Amniotic stem cell (primary cell): ENCODE measurements at places on chromosomes 12 and 14.

- DNase-seq = no peak
These were observed 48.2 kb downstream of the KCNC2 start for GRCh38 chr12:75161488-75161887.

DNA sequence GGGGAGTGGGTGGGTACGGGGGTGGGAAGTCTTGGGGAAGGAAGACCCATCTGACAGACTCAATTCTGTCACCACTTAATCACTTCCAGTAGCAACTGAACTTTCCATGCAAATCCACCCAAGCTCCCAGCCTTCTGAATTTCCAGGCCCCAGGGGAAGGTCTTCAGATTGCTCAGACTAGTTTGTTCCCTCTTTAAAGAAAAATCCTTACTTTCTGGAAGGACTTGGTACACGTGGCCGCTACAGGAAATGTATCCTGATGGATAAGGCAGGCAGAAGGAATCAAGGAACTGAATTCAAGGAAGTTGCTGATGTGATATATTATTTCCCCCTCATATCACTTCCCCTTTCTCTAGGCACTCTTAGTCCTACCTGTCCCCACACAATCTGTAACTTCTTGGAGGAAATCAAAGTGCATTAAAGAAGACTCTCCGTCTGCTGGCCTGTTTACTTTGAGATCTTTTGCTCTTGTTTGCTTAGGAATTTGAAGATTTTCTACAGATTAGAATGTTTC lies 6.4 kb downstream of the NFKBIA start:
- no peak for DNase-seq

GRCh38 chr12:65597527-65597926 lies 226.8 kb upstream of the HMGA2 start:
- DNase-seq = no peak

DNA sequence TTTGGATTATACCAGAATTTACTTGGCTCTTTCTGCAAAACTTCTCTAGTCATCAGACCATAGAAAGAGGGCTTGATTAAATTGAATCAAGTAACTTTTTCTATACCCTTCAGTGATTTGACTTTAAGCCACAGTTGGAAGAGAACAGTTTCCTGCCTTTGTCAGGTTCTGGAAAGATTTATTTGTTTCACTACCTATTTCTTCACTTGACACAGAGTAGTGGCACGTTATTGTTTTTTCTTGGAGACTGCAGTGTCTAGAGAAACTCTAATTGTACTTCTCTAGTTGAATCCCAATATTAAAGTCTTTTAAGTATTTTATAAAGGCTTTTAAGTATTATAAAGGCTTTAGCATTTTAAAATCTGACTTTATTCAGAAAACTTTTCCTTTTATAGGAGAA lies 138.1 kb downstream of the TMEM117 start:
- no peak for DNase-seq

- DNase-seq = no peak
These were observed 101.2 kb downstream of the NINJ2 start for GRCh38 chr12:561908-562593.

DNA sequence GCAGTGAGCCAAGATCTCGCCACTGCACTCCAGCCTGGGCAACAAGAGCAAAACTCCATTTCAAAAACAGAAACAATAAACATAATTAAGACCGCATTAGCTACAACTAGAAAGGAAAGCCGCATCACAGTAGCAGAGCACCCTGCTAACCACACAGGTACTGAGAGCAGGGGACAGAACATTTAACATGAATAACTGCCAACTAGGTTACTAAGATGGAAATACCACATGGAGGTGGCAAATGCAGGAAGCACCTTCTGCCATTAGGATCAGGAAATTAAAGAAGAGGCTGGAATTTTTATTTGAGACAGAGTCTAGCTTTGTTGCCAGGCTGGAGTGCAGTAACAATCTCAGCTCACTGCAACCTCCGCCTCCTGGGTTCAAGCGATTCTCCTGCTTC lies 41.9 kb downstream of the CDC42BPB start:
- DNase-seq = no peak

DNA sequence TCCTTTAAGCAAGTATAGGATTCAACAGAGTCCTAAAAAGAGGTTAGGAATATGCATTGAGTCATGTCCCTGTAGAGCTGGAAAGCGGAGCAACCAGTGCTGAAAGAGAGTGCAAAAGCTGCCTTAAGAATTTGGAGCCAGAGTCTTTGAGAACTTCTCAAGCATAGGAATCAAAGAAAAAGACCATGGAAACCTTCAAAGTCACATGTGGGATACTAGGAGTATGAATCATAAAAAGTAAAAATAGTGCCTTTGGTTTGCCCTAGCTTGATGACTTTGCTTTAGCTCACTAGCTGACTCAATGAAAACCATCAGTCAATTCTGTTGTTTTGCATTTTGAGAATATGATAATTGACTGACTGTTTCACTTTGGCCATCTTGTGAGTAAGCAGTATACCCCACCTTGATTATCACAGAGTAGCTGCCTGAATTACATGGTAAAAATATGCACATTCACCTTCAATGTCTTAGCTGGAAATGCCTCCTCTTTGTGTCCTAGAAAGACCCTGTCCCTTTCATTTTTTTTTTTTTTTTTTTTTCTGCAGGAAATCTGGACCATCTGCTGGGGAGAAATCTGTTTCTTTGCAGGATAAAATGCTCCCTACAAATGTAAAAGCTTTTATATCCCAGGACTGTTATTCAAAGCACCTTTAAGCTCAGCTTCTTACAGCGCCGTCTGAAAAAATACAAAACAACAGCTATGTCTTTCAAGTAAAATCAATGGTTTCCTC lies 248.6 kb upstream of the KRR1 start:
- peak; percentile 28 for DNase-seq

GRCh38 chr12:23209793-23210192 lies 584.8 kb downstream of the ETNK1 start:
- no peak for DNase-seq

- DNase-seq = no peak
These were observed 30.3 kb downstream of the TTC7B start for GRCh38 chr14:90785876-90786450.

DNA sequence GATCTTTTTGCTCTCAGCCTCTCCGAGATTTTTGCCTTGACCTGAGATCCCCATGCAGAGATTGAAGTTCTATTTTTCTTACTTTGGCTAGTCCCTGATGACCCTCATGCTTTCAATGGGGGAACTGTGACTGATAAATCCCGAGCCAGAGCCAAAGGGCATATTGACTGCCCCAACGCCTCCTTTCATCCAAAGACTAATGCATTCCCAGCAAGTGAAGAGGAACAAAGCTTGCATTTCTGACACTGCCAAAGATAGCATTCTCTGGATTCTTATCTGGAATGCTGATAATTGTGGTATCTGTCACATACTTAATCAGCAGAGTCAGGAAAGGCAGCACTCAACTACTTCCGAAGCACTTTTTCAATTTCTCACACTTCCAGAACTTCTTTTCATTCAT lies 152.3 kb upstream of the EGLN3 start:
- DNase-seq = no peak

DNA sequence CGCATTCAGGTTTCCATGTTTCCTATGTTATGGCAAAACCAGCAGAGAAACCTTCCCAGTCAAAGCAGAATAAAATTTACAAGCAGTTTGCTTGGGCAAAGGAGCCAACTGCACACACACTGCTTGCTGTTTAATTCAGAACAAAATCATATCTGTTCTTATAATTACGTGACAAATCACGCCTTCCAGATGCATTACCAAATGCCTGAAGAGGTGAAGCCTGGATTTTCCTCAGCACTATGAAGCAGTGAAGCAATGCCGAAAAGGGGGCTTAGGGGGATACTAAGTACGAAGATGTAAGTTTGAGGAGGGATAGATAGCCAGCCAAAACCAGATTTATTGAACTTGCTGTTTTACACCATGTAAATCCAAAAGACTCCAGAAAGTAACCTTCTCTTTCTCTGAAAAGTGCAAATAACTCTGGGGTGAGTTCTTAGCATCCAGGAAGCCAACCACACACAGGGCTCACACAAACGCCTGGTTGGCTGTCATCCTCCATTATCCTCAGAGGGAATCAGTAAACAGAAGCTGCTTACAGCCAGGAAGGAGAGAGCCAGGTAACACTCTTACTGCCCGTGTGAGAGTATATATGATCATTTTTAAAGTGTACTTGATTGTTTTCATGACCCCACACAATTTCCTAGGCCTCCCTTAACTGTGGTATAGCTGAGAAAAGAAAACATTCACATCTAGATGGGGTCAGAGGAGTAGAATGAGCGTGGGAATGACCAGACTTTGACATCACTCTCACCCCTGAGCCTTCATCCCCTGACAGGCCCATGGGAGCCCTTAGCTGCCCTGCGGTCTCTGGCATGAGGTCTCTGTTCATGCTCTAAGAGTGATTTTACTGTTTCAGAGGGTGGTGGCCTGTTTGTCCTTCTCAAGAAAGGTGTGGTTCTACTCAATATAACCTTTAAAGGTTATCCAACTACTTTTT lies 442.5 kb downstream of the EGLN3 start:
- no peak for DNase-seq

DNA sequence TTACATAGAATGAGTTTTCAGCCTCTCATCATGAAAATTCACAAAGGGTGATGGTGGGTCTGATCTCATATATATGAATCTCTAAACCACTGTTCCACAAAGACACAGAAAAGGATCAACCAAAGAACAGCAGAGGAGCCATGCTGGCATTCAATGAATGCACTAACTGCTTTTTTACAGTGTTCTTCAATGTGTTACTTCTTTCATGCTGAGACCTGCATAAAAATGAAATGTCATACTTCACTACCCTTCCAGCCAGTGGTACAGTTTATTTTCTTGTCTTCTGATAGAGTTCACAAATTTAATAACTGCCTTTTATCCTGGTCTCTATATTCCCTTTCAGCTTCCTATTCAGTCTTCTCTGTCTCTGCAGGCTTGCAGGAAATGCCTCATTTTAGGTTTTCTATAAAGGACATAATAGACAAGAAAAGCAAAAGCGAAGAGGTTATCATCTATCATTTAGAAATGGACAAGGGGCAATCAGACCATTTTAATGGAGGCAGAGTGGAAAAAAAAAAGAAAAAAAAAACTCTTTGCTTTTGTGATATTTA lies 836.7 kb upstream of the FOXG1 start:
- DNase-seq = no peak

- DNase-seq = no peak
These were observed 858 bp downstream of the SLC35F4 start for GRCh38 chr14:57865066-57865402.

DNA sequence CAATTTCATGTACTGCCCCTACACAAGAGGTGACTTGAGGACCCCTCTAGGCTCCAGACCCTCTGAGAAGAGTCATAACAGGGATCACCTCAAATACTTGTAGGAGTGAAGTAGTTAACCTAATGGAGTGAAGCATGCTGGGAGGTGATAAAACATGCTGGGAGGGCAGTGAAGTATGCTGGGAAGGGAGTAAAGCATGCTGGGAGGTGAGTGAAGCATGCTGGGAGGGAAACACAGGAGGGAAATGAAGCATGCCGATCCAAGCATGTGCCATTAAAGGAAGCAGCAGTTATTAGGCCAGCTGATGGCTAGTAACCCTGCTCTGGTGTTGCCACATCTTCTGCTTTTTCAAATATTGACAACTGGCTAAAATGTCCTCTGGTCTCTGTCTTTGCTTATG lies 70.7 kb upstream of the TRHDE start:
- no peak for DNase-seq

DNA sequence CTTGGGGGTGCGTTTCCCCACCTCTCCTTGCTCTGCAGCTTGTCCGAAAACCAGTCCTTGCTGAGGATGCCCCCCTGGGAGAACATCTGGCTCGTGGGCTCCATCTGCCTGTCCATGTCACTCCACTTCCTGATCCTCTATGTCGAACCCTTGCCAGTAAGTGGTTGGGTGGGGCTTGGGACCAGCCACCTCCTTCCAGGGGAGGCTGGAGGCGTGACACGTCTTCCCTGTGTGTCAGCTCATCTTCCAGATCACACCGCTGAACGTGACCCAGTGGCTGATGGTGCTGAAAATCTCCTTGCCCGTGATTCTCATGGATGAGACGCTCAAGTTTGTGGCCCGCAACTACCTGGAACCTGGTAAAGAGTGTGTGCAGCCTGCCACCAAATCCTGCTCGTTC lies 57.5 kb downstream of the ANAPC7 start:
- DNase-seq = no peak

DNA sequence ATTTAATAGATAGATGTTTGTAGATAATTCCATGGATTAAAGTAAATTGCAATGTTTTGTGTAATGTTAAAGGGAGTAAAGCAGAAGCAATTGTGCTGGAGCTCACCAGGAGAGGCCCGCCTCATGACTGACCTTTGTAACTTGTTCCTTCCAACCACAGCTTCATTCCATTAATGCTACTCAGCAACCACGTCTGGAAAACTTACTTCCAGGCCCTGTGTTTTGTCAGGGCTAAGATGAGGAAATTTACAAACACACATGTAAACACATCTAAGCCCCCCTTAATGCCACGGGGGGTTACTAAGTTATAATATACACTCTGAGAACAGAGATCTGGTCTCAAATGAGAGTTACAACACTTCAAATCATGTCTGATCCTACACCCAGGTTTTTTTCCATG lies 12.4 kb downstream of the LUM start:
- DNase-seq = peak; percentile 44

GRCh38 chr12:116600959-116601918 lies 42.1 kb downstream of the MAP1LC3B2 start:
- no peak for DNase-seq

DNA sequence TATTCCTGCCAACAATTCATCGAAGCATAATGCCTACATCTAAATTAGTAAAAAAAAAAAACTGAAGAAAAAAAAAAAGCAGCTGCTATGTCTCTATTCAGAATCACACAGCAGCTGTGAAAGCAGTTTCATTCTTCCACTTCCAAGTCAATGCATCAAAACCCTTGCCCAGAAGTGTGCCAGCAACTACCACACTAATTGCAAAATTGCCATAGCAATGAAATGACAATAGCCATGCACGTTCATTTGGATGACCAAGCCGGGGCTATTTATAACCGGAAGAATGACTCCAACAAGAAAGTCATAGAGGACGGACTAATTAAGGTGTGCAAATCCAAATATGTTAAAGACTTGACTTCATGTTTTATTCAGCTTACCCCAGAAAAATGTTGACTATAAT lies 42.5 kb downstream of the SLC2A13 start:
- DNase-seq = no peak

GRCh38 chr12:4256043-4256826 lies 17.3 kb upstream of the CCND2 start:
- DNase-seq = no peak

GRCh38 chr14:53964249-53964648 lies 7.6 kb upstream of the BMP4 start:
- no peak for DNase-seq

- no peak for DNase-seq
These were observed 222.2 kb downstream of the FLRT2 start for GRCh38 chr14:85752175-85752574.
